Activated T-helper 1 cell treated with anti-CD3 and anti-CD28 coated beads, Interleukin-12 subunit alpha, Interleukin-12 subunit beta, Interleukin-2, Interleukin-4 antibody, amounts not matched to agents 30 ng/mL and 10 ng/mL and 1 ng/mL, durations not matched to agents 14 hours and 24 hours and 36 hours (primary cell): ENCODE measurements at places on chromosomes 7 and 10. TPM values are rescaled to one million over a fixed set of nuclear protein-coding genes. Genes with fewer than 3 reads are reported as not detected.

Gene MYH16
- not detected in 2 replicates for total RNA-seq

Gene DLD
- total RNA-seq, result 98.6 and 114 TPM in 2 replicates

Gene OR6B1
- not detected in 2 replicates for total RNA-seq

Gene ARPC1B
- 254 and 256 TPM in 2 replicates for total RNA-seq

Gene ANKRD2
- total RNA-seq, result not detected in 2 replicates

Gene ASAH2
- total RNA-seq, result 2.2 and 5.4 TPM in 2 replicates

GRCh38 chr7:484356-485101 lies 35.1 kb downstream of the PDGFA start:
- peaks cover 9% of the 10 kb centered on the region for H3K27me3 ChIP-seq
- no peak for DNase-seq
- H3K36me3 ChIP-seq, result no peaks in the 10 kb centered on the region

DNA sequence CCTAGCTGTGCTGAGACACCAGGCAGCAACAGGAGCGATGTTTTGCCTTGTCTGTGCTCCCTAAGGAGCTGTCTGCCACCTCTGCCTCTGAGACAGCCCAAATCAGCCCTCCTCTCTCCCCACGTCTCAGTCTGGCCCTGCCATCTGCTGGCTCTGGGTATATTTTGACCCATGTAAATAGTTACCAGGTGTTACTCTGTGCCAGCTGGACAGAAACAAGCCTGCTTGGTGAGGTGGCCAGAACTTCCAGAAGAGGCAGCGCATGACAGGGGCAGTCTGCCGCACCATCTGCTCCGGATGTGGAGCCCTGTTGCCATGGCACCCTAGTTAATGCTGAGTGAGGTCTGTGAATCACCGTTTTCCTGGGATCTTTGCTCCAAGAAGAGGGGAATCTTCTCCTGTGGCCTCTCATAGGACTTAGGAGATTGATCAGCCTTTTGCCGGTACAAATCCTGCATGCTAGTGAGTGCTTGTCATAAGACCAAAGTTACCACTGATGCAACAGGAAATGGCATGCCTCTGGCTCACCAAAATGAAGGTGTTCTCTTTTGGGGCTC lies 31.8 kb downstream of the GSTO2 start:
- H3K36me3 ChIP-seq, result peaks cover 15% of the 10 kb centered on the region
- H3K4me3 ChIP-seq, result peak overlapping the region; percentile 25
- no peak for DNase-seq
- peaks cover 48% of the 10 kb centered on the region for H3K4me1 ChIP-seq
- peak overlapping the region; percentile 82 for H3K27ac ChIP-seq

- peaks cover 26% of the 10 kb centered on the region for H3K27me3 ChIP-seq
- no peak for DNase-seq
- no peak overlapping the region for H3K27ac ChIP-seq
Measured at GRCh38 chr7:39613577-39613976, 9.8 kb upstream of the RALA start.

GRCh38 chr7:70631718-70632117 lies 500.2 kb upstream of the GALNT17 start:
- H3K4me1 ChIP-seq, result no peaks in the 10 kb centered on the region
- DNase-seq, result no peak
- H3K27me3 ChIP-seq, result no peaks in the 10 kb centered on the region
- H3K36me3 ChIP-seq, result no peaks in the 10 kb centered on the region
- H3K27ac ChIP-seq, result no peak overlapping the region
- H3K4me3 ChIP-seq, result no peak overlapping the region

- no peaks in the 10 kb centered on the region for H3K36me3 ChIP-seq
- no peaks in the 10 kb centered on the region for H3K27me3 ChIP-seq
- H3K4me1 ChIP-seq, result no peaks in the 10 kb centered on the region
- H3K27ac ChIP-seq, result no peak overlapping the region
Measured at GRCh38 chr10:64286533-64286932, 765.3 kb downstream of the REEP3 start.

- H3K27ac ChIP-seq, result no peak overlapping the region
- H3K4me1 ChIP-seq, result no peaks in the 10 kb centered on the region
- no peak overlapping the region for H3K4me3 ChIP-seq
- H3K27me3 ChIP-seq, result no peaks in the 10 kb centered on the region
Measured at GRCh38 chr7:70707823-70708243, 424.1 kb upstream of the GALNT17 start.

- no peak overlapping the region for H3K27ac ChIP-seq
- H3K36me3 ChIP-seq, result no peaks in the 10 kb centered on the region
- no peaks in the 10 kb centered on the region for H3K27me3 ChIP-seq
- no peaks in the 10 kb centered on the region for H3K4me1 ChIP-seq
Measured at GRCh38 chr7:8612584-8612983, 179.2 kb downstream of the NXPH1 start.

DNA sequence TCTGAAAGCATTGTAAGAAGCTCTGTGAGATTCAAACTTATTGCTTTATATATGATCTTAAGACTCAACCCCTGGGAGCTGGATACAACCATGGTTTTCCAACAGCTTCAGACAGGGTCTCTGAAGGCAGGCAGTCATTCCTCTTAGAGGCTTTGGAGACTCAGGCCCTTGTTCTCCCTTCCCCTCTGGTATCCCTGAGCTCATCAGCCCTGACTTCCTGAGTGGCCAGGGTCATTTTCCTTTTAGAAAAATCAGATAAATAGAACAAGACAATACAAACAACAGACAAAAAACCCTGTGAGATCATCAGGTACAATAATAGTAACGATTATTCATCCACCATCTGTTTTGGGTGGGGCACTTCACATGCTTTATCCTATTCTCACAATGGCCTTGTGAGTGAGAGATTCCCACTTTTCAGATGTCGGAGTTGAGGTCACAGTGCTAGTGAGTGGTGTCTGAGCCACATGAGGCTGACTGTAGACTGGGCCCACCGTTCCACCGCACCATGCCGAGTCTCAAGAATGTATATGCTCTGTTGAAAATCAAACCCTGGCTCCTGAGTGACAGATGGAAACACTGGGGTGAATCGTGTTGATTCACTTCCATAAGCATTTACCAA lies 144.2 kb downstream of the CXCL12 start:
- no peaks in the 10 kb centered on the region for H3K27me3 ChIP-seq
- no peaks in the 10 kb centered on the region for H3K36me3 ChIP-seq
- H3K27ac ChIP-seq, result no peak overlapping the region
- H3K4me3 ChIP-seq, result no peak overlapping the region
- no peak for DNase-seq

- DNase-seq, result no peak
- no peak overlapping the region for H3K27ac ChIP-seq
- H3K36me3 ChIP-seq, result no peaks in the 10 kb centered on the region
- peaks cover 5% of the 10 kb centered on the region for H3K27me3 ChIP-seq
- H3K4me1 ChIP-seq, result peaks cover 4% of the 10 kb centered on the region
Measured at GRCh38 chr7:155261031-155261985, 36.4 kb upstream of the INSIG1 start.
